SK-N-SH (cell line): ENCODE measurements at places on chromosomes 6 and 20.

GRCh38 chr6:155333414-155333813, 19.1 kb upstream of the TFB1M start:
- no peaks in the 10 kb centered on the region for H3K27me3 ChIP-seq
- H3K4me3 ChIP-seq, result no peak overlapping the region
- no peaks in the 10 kb centered on the region for H3K36me3 ChIP-seq
- peaks cover 2% of the 10 kb centered on the region; the same call in 1 of the 2 replicates for H3K4me1 ChIP-seq

DNA sequence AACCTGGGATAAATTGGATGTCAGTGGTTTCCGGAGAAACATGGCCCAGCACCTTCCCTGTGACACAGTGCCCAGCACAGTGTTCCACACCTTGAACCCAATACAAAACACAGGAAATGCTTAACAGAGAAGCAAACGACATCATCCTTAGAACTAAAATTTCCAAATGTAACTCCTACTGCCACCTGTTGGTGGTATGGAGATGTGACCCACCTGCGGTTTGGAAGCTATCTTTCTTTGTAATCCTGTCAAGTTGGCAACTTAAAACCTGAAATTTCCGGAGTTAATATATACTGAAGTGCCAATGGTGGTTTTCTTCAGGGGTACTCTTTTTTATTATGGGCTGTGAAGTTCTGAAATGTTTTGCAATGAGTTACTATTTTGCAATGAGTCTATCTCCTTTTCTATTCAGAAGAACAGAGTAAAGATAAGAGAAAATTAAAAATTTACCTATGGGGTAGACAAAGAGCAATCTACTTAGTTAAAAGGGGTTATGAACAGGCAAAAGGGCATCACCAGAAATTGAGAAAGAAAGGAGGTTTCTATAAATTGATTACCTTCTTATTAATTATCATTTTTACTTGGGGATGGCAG, 658.8 kb downstream of the PTPRT start:
- no peaks in the 10 kb centered on the region for H3K36me3 ChIP-seq
- H3K4me3 ChIP-seq, result no peak overlapping the region
- H3K27ac ChIP-seq, result no peak overlapping the region
- H3K4me1 ChIP-seq, result no peaks in the 10 kb centered on the region

GRCh38 chr20:63652192-63652980, 838 bp downstream of the STMN3 start:
- H3K4me1 ChIP-seq, result peaks cover 8% of the 10 kb centered on the region; the same call in 1 of the 2 replicates
- no peaks in the 10 kb centered on the region for H3K36me3 ChIP-seq
- H3K27me3 ChIP-seq, result no peaks in the 10 kb centered on the region
- DNase-seq, result peak; percentile 90

GRCh38 chr6:107607116-107607515, 117.2 kb downstream of the SOBP start:
- no peaks in the 10 kb centered on the region for H3K4me1 ChIP-seq
- no peaks in the 10 kb centered on the region for H3K27me3 ChIP-seq
- DNase-seq, result no peak

DNA sequence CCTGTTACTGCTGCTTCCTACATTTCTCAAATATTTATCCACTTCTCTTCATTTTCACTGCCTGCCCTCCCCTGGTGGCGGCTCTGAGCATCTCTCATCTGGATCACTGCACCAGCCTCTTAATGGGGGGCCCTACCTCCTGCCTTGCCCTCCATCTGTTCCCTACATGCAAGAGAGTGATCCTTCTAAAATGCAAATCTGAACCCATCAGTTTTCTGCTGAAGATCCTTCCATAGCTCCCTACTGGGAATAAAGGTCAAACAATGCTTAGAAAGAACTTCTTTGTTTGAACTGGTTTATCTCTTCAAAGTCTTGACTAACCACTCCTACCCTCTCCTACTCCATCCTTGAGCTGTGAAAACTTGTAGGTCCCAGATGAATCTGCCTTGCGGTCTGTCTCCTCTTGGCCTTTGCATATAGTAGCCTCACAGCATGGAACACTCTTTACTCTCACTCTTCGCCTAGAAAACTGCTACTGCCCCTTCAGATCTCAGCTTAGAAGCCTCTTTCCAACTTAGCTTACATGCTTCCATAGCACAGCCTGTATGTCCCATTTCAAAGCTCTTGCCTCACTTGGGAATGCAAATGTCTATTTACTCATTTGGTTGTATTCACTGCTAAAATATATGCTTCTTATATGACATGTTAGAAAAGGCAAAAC, 119.3 kb downstream of the QRSL1 start:
- no peak overlapping the region for H3K27ac ChIP-seq
- DNase-seq, result no peak
- no peaks in the 10 kb centered on the region for H3K27me3 ChIP-seq
- H3K4me3 ChIP-seq, result no peak overlapping the region
- H3K4me1 ChIP-seq, result no peaks in the 10 kb centered on the region

DNA sequence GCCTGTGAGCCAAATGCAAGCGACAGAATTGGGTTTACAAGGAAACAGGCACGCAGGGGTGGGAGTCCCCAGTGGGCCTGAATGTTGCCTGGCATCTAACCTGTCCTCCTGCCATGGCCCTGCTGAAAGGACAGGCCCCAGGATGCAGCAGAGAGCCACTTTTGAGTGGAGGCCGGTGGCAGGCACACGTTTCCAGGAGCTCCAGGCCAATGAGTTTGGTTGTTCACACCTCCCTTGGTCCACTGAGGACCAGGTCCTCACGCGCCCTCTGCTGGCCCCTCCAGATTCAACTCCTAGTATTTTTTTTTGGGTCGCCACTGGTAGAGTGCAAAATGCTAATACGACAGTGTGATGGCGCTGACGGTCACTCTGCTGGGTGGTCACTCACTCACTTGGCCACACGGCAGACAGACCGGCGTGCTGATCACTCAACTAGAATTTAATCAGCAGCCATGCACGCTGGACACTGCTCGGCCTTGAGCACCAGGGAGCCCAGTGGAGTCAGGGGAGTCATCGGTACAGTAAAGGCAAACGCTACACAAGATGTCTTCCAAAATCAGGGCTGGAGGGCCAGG, 81.7 kb upstream of the NFATC2 start:
- no peak overlapping the region for H3K4me3 ChIP-seq
- no peaks in the 10 kb centered on the region for H3K36me3 ChIP-seq
- no peaks in the 10 kb centered on the region for H3K4me1 ChIP-seq
- no peaks in the 10 kb centered on the region for H3K27me3 ChIP-seq
- no peak overlapping the region for H3K27ac ChIP-seq
- peak; percentile 77 for DNase-seq
